ENCODE measurements at places on chromosomes 5 and 9.

DNA sequence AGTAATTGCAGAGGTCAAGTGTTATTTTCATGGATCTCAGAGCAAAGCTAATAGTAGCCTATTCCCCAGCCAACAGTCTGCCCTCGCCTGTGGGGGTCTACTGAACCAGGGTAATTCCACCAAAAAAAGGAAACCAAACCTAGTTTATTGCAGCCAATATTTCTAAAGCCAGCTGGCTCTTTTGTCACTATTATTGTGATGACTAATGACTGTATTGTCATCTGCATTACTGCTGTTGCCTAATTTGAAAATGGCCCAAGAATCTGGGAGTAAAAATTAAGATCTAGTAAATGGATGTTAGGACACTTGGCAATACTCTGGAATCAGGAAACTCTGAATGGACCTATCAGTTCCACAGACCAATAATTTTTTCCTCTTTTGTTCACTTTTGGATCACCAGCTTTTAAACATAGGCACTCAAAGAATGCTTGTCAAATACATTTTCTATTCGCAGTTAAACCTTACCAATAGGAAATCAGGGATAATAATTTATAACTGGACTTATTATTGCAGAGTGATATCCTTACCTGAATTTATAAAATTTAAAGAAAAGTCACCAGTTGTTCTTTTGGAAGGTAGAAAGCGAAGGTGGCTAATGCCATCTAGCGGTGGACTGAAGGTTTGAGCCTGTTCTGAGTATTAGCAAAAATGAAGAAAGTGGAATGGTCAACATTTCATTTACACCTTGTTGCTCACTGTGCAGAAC, 69.2 kb downstream of the SYK start:
- peak; percentile 19 for DNase-seq

GRCh38 chr5:118857700-118858099, 130.6 kb downstream of the DTWD2 start:
- DNase-seq: no peak

- no peak for DNase-seq
These were observed 137.6 kb upstream of the MAP3K1 start for GRCh38 chr5:56677690-56678305.

GRCh38 chr9:37408933-37409710, 13.4 kb upstream of the GRHPR start:
- DNase-seq: peak; percentile 89

DNA sequence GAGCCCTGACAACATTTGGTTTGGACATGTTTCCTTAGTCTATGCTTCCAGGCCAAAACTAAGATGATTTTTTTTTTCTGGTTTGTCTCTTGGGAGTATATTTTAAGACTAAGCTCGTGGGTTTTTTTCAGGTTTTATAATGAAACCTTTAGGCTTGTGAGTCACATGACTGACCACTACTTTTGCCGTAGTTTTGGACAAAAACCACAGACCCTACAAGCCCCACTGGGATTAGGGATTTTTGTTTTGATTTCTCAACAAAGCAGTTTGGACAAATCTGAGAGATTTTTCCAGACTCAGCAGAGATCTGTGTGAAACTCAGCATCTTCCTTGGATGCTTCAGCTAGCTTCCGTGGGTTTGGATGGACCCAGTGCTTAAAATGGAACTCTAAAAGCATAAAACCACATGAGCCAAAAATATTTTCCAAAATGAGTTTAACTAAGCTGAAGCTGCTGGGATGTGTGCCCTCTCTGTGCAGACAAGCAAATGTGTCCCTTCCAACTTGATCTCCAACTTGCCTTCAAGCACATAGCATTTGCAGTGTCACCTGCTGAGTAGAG, 70.3 kb upstream of the SMIM15 start:
- no peak for DNase-seq

DNA sequence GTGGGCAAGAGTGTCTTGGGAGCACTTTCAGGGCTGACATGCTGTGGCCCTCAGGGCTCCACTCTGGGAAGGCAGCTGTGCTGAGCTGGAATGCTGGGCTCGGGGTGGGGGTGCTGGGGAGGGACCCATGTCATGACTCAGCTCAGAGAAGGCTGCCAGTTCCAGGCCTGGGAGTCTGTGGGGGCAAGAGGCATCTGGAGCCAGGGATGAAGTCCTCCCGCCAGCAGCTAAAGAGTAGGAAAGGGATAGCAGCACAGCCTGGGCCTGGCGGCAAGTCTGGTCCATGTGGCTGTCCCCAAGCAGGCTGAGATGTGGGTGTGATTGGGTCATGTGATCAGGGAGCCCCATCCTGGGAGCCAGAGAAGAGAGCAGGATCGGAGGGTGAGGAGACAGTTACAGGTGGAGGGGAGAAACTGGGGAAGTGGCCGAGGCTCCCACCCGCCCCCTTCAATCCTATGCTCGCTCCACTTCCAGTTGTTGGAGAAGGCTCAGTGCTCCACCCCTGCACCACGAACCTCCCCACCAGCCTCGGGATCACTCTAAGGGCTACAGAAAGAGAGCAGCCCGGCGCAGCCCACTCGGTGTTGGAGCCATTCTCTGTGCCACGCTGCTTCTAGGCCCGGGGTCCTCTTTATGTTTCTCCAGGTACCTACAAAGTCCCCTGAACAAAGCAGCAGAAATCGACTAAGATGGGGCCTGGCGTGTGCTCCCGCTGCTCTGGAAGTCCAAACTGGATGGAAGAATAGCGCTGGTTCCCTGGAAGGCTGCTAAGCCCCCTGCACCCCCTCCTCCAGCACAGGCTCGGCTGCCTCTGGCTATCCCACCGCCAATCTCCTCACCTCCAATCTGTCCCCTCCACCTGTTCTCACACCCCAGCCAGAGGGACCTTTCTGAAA, 12.0 kb downstream of the PDGFRB start:
- no peak for DNase-seq

GRCh38 chr5:53233645-53234405, 124.3 kb upstream of the MOCS2 start:
- no peak for DNase-seq

- DNase-seq: no peak
These were observed 6.3 kb upstream of the NR5A1 start for GRCh38 chr9:124513376-124513994.

GRCh38 chr5:179187681-179188575, 127.8 kb downstream of the ZNF354C start:
- DNase-seq: no peak

- DNase-seq: no peak
These were observed 95.1 kb downstream of the TTC39B start for GRCh38 chr9:15211815-15212495.

DNA sequence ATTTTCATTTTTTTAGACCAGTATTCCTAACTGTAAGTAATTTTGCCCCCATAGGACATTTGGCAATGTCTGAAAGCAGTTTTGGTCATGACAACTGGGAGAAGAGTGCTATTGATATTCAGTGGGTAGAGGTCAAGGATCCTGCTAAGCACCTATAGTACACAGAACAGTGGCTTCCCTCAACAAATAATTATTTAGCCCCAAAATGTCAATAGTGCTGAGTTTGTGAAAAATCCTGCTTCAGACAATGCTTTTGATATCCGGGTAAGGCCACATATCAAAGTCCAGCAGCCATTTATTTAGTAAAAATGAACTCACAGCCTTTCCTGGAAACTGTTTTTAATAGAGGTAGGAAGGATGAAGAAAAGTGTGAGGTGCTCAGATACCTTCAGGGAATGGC, 8.1 kb upstream of the TARS1 start:
- no peak for DNase-seq

GRCh38 chr5:171534043-171534895, 114.8 kb downstream of the FGF18 start:
- no peak for DNase-seq

GRCh38 chr9:16335788-16336580, 534.5 kb downstream of the BNC2 start:
- peak; percentile 25 for DNase-seq

DNA sequence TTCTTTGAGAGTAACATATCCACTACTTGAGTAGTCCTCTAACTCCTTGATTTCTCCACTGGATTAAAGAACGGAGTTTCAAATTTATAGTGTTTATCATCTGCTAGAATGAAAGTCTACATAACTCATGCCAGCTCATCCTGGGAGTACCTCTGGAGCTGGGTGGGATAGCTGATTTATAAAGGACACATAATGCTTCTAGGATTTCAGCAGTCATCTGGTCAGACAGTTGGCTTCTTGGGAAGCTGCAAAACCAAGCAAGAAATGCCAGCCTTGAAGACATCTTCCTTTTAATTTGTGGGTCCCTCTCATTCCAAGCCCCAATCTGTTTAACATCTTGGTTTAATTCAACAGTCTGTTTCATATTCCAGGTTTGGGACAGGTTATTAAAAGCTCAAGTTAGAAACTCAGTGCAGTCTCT, 3.2 kb downstream of the GALNT10 start:
- no peak for DNase-seq

DNA sequence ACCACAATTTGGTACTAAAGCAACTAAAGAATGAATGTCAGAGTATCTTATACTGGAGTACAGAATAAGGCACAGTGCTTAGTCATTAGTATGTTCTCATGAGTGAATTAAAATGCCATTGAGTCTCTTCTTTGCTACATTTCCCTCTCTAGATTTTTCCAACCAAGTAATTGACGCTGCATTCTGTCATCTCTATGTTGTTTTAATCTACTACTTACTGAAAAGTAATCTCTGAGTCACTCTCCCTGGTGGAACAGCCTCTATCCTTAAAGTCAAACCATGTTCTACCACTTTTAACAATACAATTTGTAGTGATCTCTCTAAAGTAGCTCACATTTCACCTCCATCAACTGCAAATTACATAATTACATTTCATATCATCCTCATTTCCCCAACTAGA, 495.1 kb downstream of the CDH18 start:
- DNase-seq: no peak

DNA sequence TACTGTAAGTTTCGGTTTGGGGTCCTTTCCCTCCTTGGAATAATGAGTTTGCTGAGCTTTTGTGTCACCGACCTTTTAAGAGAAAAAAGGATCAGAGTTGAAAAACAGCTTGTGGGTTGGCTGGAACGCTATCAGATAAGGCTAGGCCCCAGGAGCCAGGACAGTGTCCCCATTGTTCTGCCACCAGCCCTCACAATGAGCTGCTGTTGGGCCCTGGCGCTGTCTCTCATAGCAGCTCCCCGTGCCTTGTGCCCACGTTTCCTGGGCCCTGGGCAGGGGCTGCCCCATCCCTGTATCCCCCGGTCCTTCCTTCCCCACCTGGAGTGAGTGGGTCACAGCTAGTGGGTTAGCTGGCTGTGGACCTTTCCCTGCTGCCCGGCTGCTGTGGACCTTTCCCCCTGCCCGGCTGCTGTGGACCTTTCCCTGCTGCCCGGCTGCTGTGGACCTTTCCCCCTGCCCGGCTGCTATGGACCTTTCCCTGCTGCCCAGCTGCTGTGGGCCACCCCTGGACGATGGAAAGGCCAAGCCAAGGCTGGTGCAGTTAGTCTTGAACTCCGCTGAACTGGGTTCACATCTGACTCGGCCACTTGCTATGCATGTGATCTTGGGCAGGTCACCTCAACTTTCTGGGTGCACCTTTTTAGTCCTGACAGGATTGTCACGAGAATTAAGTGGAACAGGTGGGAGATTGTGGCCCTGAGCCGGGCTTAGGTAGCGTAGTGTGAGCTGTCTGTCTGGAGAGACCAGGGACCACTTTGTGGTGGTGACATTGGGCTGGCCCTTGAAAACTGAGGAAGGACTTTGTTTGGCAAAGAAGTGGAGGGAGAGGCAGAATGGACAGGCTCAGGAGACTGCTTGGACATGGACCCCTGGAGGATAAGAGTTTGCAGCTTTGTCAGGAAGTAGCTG, 99.5 kb downstream of the DAB2IP start:
- DNase-seq: no peak

DNA sequence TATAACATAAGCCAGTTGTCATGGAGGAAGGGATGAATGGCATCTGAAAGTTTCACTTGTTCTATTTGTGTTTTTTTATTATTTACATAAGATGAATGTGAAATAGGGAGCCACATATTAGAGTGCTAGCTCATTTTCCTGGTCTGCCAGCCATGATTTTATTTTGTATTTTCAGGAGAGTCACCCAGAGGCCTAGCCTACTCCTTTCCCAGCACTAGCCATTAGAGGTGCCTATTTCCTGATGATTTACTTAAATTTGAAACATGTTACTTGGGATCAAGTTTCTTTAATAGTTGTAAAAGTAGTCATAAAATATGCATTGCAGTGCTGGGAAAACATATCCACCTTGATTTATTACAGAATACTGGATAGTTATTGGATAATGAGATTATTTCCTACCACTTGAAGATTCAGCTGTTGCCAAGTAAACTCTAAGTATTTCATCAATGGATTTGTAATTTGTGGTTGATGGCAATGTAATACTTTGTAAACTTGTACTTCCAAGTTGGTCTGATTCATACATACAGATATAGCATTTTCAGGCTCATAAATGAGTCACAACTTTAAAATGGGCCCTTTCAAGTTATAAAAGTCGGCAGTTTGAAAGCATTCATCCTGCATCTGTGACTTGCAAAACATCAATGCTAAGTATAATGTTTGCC, 50.8 kb downstream of the KCNN2 start:
- DNase-seq: no peak

DNA sequence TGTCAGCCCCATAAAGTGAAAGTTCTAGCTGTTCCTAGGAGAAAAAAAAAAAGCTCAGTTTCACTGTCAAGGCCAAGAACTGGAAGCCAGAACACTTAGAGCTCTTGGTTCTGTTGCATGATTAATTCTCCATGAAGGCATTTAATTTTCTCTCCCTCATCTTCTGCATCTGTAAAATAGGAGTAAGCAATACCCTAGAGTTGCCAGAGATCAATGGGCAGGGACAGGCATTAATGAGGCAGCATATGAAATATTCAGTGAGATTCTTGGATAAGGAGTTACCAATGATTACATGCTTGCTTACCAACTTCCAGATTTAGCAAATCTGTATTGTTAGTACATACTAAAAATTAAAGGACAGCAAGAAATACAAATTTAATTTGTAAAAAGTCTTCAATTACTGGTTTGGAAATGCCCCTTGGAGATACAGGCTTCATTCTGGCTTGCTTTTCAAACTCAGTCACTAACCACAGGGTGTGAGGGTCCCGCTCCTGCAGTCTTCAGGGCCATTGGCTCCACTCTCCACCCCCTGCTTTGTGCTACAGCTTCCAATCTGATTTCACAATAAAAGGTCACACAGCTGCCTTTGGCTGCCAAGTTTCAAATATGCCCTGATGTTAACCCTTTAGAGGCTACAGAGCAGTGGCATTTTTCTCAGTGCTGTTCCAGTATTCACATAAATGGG, 624.6 kb downstream of the BNC2 start:
- no peak for DNase-seq

GRCh38 chr9:98880311-98881015, 63.2 kb upstream of the COL15A1 start:
- no peak for DNase-seq

GRCh38 chr9:129140397-129141065, 29.3 kb downstream of the PTPA start:
- DNase-seq: no peak

GRCh38 chr5:137492331-137492730, 6.8 kb downstream of the SPOCK1 start:
- DNase-seq: no peak

- peak; percentile 18 for DNase-seq
These were observed 62.7 kb downstream of the ST8SIA4 start for GRCh38 chr5:100840370-100840769.

All from CD4-positive, alpha-beta T cell treated with Interferon gamma for 1 hour (primary cell).